ENCODE measurements at places on chromosomes 6 and 20.

GRCh38 chr6:153511896-153512496 is 380.9 kb upstream of the RGS17 start:
- no peak for DNase-seq

DNA sequence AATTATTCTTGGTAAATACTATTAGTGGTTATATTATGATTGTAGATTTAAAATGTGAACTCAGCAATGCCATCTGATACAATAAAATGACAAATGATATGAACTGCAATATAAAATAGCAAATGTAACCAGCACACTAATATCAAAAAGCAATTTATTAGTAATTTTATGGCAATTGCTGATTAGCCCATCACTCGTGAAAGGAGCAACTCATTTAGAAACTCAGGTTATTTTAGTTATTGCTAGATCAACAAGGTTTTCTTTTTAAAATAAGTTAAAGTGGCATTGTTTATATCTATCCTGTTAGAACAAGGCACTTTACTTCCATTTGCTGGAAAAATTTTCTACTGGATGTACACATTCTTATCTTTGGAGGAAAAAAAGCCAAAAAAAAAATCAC is 18.4 kb upstream of the MCUR1 start:
- no peak for DNase-seq

DNA sequence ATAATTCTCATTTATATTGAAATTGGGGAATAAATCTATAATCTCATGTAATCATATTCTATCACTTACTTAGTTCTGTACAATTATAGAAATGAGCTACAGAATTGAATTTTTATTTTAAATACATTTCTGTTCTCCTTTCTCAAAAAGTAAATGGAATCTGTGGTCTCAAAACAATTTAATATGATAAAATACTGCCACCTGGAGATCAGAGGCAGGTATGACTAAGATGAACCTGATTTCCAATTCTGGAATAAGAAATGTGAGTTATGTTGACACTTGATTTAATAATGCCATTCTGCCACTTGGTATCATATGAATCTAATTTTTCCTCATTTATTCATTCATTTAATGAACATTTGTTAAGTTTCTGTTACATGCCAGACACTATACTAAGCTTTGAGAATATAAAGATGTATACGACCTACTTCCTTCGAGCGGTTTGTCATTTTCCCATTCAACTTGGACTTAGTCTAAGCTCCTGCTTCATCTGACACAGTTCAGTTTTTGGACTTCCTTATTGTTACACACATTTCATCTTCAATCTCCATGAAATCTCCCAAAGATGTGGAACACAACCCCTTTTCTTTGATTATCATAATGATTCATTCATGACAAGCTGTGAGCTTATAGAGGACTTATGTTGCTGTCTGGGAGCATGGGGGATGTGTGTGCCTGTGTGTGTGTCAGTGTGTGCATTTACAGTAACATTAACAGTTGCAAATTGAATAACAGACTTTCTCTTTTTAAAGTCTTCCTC is 7.5 kb upstream of the CCDC28A start:
- DNase-seq: no peak

- DNase-seq: no peak
These were observed 153.4 kb downstream of the MBOAT1 start for GRCh38 chr6:20058912-20059311.

DNA sequence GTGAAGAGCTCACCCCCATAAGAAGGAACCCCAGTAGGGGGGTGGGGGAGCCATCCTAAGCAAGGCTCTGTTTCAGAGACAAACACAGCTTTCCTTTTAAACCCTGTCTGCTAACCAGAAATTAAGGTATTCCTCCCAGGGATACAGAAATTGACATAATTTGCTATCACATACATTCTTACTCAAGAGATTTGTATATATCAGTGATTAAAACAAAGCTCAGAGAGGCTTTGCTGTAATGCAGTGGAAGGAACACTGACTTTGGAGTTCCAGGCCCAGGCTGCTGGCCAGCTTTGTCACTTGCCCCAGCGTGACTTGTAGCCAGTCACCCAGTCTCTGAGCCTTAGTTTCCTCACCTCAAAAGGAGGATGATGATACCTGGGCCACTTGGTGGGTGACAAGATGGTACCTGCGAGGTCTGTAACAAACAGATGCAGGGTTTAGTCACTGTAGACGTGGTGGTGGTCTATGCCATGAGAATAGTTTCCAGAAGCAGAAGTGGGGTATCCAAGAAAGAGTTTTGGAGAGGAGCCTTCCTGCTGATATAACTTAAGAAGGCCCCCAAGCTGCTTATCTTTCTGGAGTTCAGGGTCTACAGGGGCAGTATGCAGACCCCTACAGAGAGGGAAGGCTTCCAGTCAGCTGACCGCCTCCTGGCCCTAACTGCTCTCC is 3.2 kb upstream of the FOXF2 start:
- no peak for DNase-seq

Data from stimulated activated CD4-positive, alpha-beta T cell treated with anti-CD3 and anti-CD28 coated beads, Interleukin-1b, Interleukin-23, amount 100 ng/mL, for 48 hours (primary cell).